Kidney tubule cell (primary cell): ENCODE measurements at places on chromosomes 5 and 9.

DNA sequence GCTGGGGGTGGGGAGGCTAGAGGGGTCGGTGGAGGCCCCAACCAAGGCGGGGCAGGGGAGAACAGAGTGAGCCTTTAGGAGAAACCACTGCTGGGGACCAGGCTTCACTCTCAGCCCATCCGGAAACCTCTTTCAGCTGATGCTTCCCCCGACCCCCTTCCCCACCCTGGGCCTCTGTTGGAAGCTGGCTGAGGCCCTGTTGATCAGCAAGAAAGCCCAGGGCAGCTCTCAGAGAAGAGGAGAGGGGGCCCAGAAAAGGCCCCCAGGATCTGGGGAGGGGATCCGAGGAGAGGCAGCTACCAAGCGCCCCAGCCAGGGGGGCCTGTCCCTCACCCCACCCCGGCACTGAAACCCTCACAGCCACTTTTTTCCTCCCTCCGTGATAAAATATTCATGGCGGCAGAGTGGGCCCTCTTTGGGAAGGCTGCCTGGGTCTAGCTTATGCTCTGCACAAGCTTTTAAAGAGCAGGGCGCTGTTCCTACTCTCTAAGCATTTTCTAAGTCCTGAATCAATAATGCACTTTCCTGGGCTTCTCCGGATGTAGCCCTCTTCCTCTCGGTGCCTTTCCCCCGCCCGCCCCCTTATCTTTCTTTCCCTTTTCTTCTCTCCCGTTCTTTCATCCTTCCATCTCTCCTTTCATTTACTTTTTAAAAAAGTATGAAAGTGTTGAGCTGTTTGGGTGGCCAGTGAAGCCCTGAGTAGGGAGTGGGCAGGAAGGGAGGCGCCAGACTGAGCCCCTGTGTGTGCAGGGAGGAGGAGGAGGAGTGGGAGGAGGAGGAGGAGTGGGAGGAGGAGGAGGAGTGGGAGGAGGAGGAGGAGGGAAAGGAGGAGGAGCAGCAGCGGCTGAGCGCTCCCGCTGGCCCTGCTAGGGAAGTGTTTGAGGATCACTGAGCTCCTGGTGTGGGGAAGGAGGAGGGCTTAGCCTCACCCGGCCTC, 23.5 kb downstream of the NTNG2 start:
- no peak for DNase-seq

- no peak for DNase-seq
These were observed 8.5 kb downstream of the CEP72 start for GRCh38 chr5:620586-621180.

GRCh38 chr9:123129423-123129822, 96.0 kb downstream of the GPR21 start:
- DNase-seq = no peak

DNA sequence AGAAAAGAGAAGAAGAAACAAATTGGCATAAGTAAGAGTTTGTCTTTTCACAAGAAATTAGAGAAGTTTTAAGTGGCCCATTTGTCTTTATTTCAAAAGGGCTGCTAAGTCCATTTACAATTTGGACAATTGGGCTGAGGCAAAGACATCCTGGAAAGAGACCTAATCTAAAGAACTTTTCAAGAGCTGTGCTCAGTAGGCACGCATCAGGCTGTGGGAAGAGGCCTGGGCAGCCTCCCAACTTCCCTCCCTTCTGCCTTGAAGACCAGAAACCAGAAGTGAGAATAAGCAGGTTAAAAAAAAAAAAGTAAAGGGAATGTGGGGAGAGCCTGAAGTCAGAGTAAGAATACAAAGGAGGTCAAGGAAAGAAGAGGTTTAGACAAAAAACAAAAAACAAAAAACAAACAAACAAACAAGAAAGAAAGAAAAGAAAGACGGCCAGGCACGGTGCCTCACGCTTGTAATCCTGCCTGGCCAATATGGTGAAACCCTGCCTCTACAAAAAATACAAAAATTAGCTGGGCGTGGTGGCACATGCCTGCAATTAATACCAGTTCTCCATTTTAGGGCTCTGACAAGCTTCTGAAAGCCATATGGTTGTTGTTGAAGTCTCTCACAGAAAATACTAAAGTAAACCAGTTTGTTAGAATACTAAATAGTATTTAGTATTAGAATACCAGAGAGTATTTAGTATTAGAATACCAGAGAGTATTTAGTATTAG, 48.0 kb upstream of the CEP78 start:
- DNase-seq = no peak

DNA sequence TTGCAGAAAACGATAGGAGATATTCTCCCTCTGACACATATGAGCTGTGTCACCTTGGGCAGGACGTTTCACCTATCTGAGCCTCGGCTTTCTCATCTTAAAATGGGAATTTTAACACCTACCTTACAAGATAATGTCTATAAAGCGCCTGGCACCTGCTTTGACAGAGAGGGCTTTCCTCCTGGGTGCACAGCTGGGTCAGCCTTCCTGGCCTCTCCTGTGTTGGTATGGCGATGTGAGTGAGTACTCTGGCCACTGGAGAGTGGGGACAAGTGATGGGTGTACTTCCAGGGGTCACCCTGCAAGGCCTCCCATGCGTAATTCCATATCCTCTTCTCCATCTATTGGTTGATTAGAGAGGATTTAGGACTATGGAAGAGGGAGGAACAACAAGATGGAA, 113.1 kb upstream of the SMIM23 start:
- DNase-seq = no peak

DNA sequence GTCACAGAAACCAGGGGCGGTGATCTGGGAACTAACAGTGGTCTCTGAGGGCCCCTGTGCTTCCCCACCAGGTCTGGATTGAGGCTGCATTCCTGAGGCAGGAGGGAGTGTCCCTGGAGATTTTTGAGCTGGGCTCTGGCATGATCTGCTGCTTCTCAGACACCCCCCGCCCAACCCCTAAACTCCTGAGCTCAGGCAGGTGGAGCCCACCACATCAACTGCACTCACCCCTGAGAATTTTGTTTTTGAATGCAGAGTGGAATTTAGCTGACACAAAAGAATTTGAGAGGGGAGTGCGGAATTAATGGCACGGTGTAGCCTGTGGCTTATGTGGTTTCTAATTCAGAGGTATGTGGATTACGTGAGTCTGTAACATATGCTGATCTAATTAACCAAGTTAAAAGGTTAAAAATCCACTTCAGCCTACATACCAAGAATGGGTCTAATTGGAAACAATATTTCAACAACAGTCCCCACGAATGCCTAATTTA, 23.9 kb upstream of the CTSL start:
- DNase-seq = peak; percentile 46

DNA sequence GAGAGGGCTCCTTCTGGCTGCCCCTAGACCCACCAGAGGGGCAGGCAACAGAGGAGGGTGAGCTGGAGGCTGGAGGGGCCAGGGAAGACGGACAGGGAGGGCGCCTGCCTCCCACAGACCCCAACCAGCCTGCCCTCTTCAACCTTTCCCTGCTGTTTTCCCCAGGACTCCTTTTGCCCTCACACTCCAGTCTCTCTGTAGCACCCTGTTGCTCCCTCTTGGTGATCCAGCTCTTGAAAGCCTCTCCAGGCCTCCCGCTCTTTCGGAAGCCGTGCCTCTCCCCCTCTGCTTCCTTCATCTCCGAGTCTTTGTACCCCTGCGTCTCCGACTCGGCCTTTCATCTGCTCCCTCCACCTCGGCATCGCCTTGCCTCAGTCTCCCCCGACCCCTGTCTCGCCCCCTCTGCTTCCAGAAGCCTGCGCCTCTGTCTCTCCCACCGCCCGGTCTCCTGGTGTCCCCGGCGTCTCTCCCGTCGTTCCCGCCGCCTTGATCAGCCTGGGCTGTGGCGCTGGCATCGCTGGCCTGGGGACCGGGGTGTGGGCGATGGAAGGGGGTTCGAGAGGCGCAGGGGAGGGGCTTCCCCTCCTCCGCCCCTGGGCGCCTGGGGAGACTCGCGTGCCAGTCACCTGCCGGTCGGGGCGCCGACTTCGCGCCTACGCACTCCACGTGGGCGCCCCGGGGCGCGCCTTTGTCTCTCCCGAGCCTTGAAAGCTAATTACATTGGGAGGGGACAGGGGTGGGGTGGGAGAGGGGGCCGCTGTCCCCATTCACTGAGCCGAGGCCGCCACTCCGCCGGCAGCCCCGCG, 5.3 kb upstream of the PRDM12 start:
- DNase-seq = no peak

DNA sequence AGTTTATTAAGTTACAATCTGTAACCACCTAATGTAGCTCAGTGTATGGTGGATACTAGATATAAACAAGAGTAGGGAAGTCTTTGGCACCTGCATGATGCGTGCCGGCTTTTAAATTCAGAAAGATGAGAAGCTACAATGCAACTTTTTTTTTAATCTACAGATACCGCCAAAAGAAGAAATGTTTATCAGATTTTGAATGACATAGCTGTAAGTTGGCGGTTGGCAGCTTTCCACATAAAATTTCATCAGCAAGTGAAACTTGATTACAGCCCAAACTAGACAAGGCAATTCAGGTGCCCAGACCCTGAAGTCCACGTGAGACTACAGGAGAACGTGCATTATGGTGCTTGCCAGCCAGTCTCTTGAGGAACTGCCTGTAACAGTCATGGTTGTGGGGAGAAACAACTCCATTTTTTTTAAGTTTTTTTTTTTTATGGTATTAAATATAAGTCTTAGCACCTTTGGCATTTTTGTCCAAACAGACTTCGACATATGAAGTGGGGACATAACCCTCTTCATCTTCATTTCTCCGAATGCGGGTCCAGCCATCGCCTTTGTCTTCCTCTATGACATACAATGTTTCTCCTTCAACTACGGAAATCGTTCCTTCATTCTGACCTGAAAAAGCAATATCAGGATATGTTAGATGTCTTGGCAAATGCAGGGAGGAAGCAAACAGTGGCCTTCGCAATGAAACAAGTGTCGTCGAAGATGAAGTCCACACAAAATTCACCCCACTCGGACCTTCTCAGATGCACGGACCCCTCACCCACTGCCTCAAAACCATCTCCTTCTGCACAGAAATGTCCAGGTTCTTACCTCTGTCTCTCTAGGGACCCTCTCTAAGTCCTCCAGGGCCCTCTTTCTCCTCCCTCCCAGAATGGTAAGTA, 60.4 kb downstream of the USP20 start:
- no peak for DNase-seq

DNA sequence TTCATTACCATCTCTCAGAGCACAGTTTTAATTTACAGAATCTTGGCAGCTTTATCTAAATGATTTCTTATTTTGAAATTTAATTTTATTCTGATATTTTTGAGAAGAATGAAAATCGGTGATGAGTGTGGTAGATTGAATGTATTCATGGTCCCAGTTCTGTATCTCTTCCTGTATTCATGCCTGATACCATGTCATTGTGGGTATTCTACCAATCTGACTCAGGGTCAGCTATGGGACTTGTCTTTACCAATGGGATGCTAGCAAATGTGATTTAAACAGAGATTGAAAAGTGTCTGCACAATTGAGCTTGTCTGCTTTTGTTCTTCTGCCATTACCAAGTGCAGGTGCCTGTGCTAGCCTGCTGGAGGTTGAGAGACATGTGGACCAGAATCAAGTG, 17.8 kb upstream of the ZNF618 start:
- DNase-seq = no peak

- DNase-seq = no peak
These were observed 202.5 kb upstream of the GRAMD2B start for GRCh38 chr5:126220725-126221124.

DNA sequence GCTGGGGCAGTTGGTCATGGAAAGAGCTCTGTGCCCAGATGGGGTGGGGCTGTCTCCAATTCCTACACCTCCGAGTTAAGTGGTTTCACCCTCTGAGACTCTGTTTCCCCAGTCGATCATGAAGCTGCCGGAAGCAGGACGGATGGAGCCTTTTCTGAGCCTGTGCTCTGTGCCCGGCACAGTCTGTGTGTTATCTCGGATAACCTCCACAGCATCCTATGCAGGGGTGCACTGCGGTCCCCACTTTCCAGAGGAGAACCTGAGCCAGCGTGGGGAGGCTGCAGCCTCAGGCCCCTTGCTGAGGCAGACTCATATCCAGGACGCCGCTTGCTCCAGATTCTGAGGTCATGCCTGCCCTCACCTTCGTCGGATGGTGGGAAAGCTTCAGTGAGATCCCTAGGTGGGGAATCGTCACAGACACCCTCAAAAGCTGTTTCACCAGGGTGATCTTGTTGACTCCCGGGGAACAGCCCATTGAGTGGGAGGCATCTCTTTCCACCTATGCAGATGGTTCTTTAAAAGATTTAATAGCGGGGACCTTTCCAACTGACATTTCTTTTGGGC, 6.9 kb upstream of the COL5A1 start:
- DNase-seq = no peak

DNA sequence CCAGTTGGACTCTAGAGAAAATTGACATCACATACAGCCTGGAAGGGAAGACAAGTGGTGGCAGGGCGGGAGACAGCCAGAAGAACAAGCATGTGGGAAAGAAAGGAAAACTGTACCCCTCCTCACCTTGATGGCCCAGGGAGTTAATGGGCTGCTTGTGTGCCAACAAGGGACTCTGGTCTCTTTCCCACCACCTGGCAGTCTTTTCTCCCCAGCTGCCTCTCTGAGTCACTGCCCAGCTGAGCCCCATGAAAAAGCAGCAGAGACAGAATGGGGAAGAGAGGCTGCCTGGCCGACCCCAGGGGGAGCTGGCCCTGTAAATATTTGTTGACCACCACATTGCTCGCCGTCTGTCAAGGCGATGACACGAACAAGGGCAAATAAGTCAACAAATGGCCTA, 359.4 kb downstream of the ENC1 start:
- peak; percentile 9 for DNase-seq

DNA sequence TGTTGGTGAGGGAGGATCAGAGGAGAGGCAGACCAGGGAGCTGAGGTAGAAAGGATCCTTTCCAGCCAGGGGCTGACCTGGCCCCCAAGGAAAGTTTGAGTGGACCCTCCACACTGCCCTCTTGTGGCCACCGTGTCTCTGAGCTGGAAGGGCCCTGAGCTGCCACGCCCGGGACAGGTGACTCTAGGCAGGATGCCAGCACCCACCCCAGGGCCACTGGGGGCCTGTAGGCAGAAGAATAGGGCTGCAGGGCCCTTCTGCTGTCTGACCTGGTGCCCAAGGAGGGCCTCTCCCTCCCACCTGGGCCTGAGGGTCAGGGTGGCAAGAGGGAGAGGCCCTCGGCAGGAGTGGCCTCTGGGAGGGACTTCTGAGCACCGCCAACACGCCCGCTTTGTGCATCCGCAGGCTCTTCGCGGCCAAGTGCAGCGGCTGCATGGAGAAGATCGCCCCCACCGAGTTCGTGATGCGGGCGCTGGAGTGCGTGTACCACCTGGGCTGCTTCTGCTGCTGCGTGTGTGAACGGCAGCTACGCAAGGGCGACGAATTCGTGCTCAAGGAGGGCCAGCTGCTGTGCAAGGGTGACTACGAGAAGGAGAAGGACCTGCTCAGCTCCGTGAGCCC, 76.8 kb downstream of the LMX1B start:
- DNase-seq = peak; percentile 51
